ENCODE measurements at places on chromosomes 11 and 22. TPM values are rescaled to one million over a fixed set of nuclear protein-coding genes. Genes with fewer than 3 reads are reported as not detected.

SLC25A18 gene
- total RNA-seq: not detected

INS gene
- not detected for total RNA-seq

MS4A7 gene
- 8.5 TPM for total RNA-seq

SELENOM gene
- 67.7 TPM for total RNA-seq

CRYBB3 gene
- not detected for total RNA-seq

TMEM191C gene
- not detected for total RNA-seq
